Caco-2 (cell line): ENCODE measurements at places on chromosomes 11 and 22. TPM values are rescaled to one million over a fixed set of nuclear protein-coding genes. Genes with fewer than 3 reads are reported as not detected.

Gene CEND1
- total RNA-seq = not detected in 2 replicates

DNA sequence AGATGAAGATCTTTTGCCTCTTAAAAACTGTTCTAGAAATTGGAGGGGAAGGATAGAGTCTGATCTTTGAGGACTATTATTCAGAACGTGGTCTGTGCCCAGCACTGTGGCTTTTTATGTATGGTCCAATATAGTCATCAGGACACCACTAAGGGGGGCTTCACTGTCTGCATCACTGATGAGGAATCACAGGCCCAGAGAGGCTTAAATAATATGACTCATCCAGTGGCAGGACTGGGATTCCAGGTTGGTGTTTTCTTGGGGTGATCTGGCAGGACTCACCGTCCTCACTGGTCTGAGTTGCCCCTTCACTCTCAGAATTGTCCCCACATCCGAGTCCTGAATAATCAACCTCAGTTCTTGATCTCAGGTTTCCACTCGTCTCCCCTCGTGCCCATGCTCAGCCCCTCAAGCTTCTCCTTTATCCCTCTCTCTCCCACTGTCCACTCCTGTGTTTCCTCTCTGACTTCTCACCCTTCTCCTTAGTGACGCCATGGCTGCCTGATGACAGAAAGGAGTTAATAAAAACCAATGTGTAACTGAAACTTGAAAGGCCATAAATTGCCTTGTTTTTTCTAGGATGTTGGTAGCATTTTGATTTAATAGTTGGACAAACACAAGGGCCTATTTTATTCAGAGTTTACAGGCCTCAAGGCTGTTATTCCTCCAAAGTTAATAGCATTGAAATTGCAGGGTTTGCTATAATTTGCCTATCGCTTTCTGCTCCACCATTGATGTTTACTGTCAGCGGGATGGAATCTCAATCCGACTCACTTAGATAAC, 95.7 kb upstream of the NNMT start:
- DNase-seq = no peak

DNA sequence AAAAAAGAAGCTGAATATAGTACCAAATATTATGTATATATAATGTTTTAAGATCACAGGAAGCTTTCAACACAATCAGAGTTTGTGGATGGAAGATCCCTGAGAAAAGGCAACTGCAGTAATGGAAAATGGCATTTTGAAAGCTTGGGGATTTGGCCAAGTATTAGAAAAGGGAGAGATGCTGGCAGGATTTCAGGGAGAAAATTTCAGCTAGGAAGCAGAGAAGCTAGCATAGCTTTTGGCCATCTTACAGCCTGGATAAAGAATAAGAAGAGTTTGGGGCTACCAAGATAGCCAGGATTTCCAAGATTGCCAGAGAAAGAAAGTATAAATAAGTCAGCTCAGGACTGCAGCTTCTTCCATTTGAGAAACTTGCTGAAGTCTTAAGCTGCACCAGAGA, 440.8 kb upstream of the LUZP2 start:
- no peak for DNase-seq

- no peak for DNase-seq
These were observed 100.3 kb downstream of the FAT3 start for GRCh38 chr11:92324890-92325289.

- peak; percentile 56 for DNase-seq
These were observed at the start of gene LIF for GRCh38 chr22:30245985-30246813. TSS of gene LIF (minus strand) at chr22:30246759. CDS start at chr22:30246695, 64 bp downstream.

DNA sequence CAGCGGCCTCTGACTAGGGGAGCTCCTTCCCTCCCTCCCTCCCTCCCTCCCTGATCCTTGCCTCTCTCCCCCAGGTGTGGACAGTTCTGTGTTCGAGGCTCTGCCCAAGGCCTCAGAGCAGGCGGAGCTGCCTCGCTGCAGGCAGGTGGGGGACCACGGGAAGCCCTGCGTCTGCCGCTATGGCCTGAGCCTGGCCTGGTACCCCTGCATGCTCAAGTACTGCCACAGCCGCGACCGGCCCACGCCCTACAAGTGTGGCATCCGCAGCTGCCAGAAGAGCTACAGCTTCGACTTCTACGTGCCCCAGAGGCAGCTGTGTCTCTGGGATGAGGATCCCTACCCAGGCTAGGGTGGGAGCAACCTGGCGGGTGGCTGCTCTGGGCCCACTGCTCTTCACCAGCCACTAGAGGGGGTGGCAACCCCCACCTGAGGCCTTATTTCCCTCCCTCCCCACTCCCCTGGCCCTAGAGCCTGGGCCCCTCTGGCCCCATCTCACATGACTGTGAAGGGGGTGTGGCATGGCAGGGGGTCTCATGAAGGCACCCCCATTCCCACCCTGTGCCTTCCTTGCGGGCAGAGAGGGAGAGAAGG, 11.1 kb upstream of the POU2F3 start:
- DNase-seq = peak; percentile 48
